ENCODE measurements at places on chromosomes 5 and 9.

GRCh38 chr5:104598285-104598684, 1035.7 kb upstream of the NUDT12 start:
- no peak overlapping the region for H3K27ac ChIP-seq
- no peak for DNase-seq
- no peaks in the 10 kb centered on the region for H3K4me1 ChIP-seq
- H3K36me3 ChIP-seq, result no peaks in the 10 kb centered on the region
- H3K27me3 ChIP-seq, result peaks cover 2% of the 10 kb centered on the region

DNA sequence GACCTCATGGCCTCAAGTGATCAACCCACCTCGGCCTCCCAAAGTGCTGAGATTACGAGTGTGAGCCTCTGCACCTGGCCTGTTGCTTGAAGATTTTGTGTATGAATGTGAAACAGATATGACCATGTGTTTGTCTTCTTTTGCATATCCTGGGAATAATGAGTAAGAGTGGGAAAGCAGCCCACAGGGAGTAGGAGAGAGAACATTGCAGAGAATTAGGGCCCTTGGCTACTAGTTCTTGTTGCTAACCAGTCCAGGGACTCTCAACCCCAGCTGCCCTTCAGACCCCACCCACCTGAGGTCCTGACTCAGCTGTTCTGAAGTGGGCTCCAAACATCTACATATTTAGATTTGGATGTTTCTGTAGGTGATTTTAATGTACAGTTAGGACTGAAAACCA, 125.5 kb downstream of the MTX3 start:
- no peaks in the 10 kb centered on the region for H3K27me3 ChIP-seq
- no peaks in the 10 kb centered on the region for H3K4me1 ChIP-seq
- no peak overlapping the region for H3K27ac ChIP-seq
- no peaks in the 10 kb centered on the region for H3K36me3 ChIP-seq
- no peak overlapping the region for H3K4me3 ChIP-seq

DNA sequence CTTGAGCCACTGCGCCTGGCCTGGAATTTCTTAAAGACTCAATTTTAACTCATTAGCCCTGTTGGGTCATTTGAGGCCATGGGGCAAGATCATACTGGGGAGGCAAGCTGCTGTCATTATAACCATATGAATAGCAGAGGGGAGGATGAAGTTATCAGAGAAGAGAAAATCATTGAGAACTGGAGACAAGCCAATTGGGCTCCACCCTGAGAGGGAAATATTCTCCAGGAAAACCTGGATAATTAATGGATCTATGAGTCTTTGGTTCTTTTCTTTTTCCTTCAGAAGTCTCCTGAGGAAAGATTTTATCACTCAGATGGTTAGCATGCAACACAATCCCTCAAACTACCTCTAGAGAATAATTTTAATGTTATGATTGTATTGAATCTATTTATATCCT, 569.6 kb upstream of the TUSC1 start:
- H3K36me3 ChIP-seq, result no peaks in the 10 kb centered on the region
- H3K27me3 ChIP-seq, result no peaks in the 10 kb centered on the region
- no peak for DNase-seq
- H3K4me1 ChIP-seq, result no peaks in the 10 kb centered on the region
- H3K4me3 ChIP-seq, result no peak overlapping the region

DNA sequence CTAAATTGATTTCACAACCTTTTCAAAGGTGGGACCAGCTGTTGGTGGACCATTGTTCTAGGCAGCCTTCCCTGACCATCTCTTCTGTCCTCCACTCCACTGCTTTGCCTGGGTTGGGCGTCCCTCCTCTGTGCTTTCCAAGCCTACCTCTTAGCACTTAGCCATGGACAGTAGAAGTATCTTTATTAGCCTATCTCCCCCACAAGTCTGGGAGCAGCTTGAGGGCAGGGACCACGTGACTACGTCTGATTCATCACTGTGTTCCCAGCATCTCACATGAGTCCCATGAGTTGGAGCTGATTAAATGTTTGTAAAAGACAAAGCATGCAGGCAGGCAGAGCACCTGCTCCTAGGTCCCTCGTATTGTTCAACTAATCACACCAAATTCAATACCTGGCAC, 20.9 kb downstream of the MORN5 start:
- no peak for DNase-seq
- no peak overlapping the region for H3K4me3 ChIP-seq

- H3K27me3 ChIP-seq, result no peaks in the 10 kb centered on the region
- DNase-seq, result no peak
- H3K36me3 ChIP-seq, result no peaks in the 10 kb centered on the region
- no peaks in the 10 kb centered on the region for H3K4me1 ChIP-seq
- H3K4me3 ChIP-seq, result no peak overlapping the region
- H3K27ac ChIP-seq, result no peak overlapping the region
These were observed 157.3 kb downstream of the ADAMTS12 start for GRCh38 chr5:33734537-33734936.

DNA sequence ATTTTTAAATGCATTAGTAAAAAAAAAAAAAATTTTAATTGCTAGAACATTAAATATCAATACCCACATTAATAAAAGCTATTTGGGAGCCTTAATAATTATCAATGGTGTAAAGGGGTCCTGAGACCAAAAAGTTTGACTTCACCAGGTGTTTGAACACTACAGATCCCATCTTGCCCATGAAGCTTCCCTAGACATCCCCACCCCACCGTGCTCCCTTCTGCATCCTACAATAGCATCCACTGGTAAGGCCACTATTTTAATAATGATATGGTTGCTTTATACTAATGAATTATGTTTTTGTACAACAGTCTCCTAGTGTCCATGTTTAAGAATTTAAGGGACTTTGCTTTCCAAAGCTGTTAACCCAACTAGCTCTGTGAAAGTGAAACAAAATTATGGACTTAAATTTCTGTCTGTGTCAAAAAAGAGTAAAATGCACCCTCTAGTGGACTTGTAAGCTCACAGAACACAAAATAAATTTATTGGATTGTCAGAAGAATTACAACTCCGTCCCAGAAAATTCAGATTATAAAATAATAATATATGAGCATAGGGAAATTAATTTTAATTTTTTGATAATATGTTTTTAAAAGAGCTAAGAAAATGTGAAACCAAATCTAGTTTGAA, 76.0 kb downstream of the ARL15 start:
- H3K27me3 ChIP-seq, result no peaks in the 10 kb centered on the region
- no peak overlapping the region for H3K4me3 ChIP-seq
- peaks cover 2% of the 10 kb centered on the region for H3K4me1 ChIP-seq
- DNase-seq, result no peak

DNA sequence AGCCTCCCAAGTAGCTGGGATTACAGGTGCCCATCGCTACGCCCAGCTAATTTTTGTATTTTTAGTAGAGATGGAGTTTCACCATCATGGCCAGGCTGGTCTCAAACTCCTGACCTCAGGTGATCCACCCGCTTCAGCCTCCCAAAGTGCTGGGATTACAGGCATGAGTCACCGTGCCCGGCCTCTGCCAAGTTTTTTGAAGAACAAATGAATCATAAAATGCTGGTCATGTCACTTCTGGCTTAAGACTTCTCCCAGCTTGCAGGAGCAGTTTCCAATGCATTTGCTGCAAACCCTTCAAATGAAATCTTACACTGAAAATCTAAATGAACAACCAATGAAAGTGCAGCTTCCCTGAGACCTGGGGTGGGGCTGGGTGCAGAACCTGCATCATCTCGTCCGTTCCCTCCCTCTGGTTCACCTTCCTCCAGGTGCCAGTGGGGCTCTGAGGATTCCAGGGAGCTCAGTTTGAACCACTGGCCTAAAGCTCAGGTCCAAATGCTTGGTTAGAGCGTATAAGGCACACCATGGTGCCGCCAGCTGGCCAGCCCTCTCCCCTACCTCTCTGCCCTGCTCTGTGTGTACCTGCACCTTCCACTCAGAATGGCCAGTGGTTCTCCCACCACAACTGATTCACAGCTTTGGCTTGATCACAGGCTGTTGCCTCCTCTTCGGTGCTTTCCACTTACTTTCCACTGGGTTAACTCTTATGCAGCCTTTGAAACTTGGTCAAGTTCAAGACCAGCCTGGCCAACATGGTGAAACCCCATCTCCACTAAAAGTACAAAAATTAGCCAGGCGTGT, 39.8 kb upstream of the FUBP3 start:
- DNase-seq, result no peak
- no peak overlapping the region for H3K4me3 ChIP-seq
- no peaks in the 10 kb centered on the region for H3K27me3 ChIP-seq
- H3K4me1 ChIP-seq, result no peaks in the 10 kb centered on the region
- H3K27ac ChIP-seq, result no peak overlapping the region
